Retinal pigment epithelial cell (primary cell): ENCODE measurements at places on chromosomes 5 and 9.

- DNase-seq, result no peak
These were observed 14.3 kb downstream of the CDC42SE2 start for GRCh38 chr5:131277875-131278740.

GRCh38 chr9:128153947-128154695, 4.9 kb downstream of the LCN2 start:
- no peak for DNase-seq

DNA sequence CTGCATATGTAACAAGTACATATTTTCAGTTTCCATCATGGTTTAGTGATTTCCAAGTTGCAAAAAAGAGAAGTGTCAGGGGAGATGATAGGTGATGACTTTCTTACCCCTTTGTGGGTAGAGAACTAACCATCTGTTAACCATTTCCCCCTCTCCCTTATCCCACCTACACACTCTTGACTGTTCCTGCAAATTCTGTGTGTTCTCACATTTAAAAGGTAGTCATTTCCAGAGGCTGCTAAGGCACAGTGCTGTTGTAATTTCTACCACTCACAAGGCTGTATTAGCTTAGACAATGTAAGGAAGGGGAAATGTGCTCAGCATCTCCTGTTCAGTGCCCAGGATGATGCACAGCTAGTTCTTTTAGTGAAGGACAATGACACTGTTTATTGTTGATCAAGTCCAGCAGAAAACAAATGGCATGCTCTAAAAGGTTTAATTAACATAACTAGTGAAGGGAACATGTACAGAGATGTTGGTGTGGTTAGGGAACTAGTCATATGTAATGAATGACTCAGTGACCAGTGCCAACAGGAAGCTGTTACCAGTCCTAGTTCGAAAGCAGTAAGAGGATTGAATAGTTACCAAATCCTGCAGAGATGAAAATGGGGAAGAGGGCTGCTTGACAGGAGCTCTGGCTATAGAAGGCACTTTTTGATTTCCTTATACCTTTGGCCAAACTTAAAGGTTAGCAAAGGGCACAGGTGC, 165.1 kb downstream of the PLK2 start:
- DNase-seq, result peak; percentile 27

DNA sequence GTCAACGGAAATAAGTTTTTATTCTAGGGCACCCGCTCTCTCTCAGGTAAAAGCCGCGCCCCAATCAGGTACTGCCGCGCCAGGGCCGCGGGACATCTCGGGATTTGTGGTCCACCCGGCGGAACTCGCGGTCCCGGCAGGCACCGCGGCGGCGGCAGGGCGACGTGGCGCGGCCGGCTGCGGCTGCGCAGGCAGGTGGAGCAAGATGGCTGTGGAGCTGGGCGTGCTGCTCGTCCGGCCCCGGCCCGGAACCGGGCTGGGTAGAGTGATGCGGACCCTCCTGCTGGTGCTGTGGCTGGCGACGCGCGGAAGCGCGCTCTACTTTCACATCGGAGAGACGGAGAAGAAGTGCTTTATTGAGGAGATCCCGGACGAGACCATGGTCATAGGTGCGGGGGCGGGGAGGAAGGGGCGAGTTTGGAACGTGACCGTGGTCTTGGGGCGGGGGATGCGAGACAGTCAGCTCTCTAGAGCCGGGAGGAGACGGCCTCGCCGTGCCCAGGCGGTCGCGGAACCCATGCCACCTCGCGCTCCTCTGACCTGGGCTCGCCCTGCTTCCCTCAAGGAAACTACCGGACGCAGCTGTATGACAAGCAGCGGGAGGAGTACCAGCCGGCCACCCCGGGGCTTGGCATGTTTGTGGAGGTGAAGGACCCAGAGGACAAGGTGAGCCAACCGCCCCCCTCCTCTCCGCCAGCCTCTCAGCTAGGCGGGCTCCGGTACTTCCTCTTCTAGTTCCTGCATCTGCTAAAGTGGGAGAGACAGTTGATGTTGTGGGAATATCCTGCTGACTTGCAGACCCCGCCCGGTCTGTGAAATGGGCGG, at the start of gene TMED9:
TMED9 (plus strand) TSS at position 194 of the 825 bp plus-strand sequence; CDS start at position 206, 12 bp downstream.
- no peak for DNase-seq

DNA sequence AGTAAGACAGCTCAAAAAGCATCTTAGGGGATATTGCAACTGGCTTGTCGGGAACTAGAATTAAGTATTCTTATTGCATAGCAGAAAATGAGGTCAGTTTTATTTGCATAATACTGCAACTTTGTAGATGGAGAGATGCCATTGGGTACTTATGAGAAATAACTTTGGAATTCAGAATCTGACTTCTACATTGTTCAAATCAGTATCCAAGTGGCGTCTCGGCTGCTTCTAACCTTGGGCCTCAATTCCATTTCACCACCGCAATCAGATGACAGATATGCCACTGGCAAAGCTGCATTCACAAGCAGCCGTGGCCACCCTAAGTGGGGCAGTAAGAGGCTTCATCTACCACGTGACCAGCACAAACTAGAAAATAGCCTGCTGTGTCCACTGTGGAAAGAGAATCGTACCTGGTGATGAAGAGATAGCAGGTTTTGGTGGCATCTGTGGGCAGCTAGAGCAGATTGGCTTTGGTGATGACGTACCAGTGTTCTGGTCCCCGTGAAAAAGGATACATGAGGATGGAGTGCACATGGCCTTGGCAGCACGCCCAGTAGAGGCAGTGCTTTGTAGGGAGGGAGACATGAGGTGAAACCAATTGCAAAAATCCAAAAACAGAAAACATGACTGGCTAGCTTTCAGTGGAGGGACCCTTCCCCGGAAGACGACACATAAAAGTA, 116.6 kb downstream of the KLHL3 start:
- DNase-seq, result peak; percentile 92

DNA sequence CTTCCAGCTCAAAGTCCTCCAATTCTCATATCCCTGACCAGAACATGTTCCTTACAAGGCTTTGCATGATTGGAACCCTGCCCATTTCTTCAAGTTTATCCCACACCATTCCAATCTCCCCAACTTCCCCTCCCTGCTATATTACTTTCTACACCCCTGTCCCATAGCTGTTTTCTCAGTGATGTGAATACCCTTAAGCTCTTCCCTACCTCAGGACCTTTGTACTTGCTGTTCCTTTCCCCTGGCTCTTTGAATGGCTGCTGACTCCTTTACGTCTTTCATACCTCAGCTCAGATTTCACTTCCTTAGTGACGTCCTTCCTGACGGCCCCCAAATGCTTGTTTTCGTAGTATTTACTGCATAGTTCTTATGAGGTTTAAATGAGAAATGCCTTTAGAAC, 166.2 kb upstream of the ZNF462 start:
- DNase-seq, result no peak

DNA sequence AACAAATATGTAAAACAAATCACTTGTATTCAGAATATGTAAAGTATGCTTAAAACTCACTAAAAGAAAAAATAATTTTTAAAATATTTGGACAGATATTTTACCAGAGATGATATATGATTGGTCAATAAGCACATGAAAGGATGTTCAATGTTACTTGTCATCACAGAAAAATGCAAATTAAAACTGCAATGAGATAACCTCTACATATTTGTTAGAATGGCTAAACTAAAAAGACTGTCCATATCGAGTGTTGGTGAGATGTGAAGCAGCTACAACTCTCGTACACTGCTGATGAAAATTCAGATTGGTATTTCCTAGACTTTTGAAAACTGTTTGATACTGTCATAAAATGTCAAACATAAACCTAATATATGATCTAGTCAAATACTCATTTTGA, 685.1 kb downstream of the DTWD2 start:
- no peak for DNase-seq
